Chondrocyte (in vitro differentiated cells): ENCODE measurements at places on chromosomes 12 and 14.

DNA sequence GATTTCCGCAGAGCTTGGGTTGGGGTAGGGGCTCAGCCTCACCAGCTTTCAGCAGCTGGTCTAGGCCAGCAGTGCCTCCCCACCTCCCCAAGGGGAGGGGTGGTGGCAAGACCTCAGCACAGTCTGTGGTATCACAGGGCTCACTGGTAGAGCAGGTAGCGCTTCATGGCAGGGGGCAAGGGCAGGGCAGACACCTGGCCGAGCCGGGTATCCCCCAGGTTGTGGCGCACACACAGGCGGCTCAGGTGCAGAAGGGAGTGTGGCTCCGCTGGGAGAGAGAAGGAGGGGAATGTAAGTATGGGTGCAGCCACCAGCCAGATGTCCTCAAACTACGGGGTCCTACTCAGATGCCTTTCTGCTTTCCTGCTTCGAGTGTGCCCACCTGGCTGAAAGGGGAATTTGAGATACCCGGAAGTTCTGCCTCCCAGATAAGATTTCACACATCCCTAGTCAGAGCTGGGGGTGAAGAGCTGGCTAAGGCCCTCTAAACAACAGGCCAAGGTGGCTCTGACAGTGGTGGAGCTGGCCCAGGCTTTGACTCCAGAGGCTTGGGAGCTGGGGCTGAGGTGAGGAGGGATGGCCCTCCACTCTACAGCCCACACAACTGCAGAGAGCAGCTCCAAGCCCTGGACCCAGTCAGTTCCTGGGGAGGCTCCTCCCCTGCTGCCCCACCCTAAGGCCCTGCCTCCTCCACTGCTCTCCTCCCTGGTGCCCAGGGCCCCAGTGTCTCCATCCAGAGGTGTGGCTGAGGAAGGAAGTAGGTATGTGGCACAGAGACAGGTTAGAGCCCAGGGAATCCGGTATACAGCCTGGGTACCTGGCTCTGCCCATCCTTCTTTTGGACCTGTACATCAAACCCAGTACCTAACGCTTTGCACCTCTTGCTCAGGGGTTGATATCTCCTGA is 1.8 kb downstream of the SPSB2 start:
- DNase-seq = peak; percentile 68

DNA sequence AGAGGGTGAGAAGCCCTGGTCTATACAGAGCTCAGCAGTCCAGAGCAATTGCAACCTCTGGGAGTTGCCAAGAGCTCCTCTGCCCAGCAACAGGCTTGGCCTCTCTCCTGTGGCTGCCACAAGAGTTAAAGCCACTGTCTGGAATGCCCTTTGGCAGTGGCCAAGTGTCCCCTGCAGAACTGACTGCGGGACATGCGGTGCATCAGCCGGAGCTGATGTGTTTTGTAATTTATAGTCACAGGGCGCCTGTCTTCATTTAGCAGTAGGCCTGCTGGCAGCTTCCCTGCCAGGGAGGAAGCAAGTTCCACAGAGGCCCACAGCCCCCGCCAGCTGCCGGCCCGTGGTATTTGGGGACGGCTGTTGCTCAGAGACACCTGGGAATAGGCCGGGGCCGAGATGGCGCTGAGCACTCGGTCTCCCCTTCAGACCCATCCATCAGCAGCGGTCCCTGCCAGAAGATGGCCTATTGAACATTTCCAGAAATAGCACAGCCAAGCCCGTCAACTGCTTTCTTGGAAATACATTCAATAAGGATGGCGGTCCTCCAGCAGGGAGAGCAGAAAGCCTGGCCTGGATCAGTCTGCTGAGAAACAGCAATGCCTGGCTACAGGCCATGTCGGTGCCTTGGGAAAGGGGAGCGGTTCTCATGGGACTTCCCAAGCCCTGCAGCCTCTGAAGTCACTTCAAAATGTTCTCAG is 217.4 kb downstream of the CRADD start:
- DNase-seq = no peak

DNA sequence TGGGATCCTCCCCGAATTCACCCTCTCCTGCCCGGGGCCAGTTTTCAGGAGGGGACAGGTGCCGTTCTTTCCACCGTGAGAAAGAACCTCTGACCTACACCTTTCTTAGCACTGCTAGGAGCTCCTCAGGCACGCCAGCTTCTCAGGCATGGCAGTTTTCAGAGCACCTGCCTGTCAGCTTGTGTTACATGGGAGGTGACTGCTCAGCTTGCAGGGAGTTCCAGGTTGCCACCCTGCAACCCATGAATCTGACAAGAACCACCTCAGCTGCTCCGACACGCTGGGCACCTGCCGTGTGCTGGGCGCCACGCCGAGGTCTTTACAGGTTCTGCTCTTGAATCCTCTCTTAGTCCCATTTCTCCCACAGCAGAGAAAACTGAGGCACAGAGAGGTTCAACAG is 12.9 kb downstream of the BRI3BP start:
- DNase-seq = no peak

DNA sequence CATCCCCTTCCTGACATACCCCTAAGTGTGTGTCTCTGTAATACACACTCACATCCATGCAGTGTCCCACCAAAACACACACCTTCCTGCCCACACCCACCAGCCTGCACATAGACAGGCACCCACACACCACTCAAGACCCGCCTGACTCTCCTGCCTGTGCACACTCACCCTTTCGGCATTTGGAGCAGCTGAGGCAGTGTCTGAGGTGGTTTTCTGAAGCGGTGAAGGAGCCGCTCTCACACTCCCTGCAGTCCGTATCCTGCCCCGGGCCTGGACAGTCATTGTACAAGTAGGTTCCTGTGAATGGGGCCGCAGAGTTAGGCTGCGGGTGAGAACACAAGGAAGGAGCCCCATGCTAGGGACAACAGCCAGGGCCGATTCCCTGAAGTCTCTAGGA is 8.3 kb downstream of the TNFRSF1A start:
- peak; percentile 68 for DNase-seq

- DNase-seq = no peak
These were observed 246.2 kb downstream of the SEC23A start for GRCh38 chr14:38856798-38857197.

DNA sequence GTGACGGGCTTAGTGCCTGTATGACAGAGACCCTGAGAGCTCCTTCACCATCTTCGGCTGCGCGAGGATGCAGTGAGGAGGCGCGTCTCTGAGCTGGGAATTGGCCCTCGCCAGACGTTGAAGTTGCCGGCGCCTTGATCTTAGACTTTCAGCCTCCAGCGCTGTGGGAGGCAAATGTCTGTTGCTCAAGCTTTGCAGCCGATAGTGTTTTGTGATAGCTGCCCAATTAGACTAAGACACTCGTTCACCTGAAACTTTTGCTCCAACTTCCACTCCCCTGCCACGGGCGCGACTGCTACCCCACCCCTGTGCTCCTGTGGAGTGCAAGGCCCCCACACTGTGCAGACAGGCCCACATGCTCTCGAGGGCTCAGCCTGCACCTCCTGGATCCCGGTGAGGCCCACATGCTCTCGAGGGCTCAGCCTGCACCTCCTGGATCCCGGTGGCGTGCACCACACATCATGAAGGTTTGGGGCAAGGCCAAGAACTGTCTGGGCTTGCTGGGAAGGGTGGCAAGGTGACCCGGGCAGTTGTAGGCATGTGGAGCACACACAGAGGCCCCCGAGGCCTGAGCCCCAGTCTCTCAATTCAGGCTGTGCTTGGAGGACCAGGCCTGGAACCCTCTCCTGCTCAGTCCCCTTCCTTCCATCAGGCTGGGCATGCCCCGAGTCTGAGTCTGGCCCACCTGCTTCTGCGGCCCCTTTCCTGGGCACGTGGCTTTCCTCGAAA is 324.6 kb downstream of the TMEM121 start:
- no peak for DNase-seq

- DNase-seq = no peak
These were observed 40.8 kb downstream of the GALNT16 start for GRCh38 chr14:69300601-69301221.
